MCF 10A (cell line): ENCODE measurements at places on chromosomes 3 and 15.

DNA sequence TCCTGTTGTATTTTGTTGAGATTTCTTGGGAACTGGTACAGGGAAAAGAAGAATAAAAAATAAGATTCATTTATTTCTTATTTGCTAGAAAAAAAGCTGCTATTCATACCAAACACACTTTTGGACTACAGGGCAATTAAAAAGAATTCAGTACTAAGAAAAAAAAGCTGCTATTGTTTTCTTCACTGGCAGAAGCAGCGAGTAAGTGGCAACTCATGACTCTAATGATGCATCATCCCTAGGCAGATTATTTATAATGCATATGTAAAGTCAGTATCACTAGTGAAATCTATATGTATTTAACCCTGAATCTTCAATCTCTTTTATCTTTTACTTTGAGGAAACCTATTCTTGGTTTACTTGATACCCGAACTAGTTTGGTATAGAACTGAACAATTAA is 15.2 kb downstream of the PFN2 start:
- DNase-seq = no peak

GRCh38 chr3:71625676-71626075 is 42.1 kb upstream of the FOXP1 start:
- DNase-seq = no peak

DNA sequence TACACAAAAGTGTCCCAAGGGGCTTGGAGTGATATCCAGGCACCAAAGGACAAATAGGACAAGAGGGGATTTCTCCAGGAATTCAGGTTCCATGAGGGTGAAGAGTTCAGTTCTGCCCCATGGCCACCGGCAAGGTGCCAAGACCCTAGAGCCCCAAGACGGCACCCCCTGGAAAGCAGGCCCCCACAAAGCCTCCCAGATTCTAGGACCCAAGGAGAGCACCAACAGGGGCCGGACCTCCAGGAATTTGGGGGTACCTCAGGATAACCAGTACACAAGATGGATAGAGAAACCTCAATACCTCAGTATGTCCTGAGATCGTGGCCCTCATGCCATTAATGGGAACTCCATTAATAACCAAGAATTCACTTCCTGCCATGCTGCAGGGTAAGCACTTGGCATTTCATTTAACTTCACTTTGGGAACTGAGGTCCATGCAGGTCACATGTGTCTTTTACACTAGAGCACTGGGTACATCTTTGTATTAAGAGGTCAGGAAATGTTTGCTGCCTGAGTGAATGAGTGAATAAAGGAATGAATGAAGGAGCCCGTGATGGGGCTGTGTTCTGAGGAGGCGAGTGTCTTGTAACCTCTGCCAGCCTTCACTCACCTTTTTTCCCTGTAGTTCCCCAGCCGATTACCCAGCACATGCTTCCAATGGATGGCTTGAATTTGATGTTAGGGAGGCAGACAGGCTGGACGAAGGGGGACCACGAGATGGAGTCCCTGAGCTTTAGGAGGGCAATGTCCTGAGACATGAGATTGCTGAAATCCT is 15.5 kb upstream of the PRSS50 start:
- DNase-seq = peak; percentile 19

GRCh38 chr3:37545479-37545878 is 316.2 kb upstream of the CTDSPL start:
- DNase-seq = no peak

DNA sequence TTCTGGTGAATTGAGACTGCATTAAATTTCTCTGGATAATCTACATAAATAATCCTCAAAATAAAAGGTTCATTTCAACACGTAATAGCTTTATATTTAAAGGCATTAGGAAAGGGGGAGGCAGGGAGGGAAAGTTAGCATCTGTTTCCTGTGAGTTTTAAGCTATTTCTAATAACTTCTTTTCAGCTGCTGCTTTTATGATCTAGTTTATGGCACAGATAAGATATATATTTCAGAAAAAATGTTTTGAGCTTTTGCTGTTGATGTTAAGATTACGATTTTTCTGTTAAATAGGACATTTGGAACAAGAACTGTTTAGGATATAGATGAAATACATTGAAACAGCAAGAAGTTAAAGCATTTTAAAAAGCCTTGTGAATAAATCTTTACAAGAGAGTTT is 30.0 kb downstream of the UBE2E1 start:
- no peak for DNase-seq

GRCh38 chr3:101858464-101859030 is 9.2 kb downstream of the NFKBIZ start:
- no peak for DNase-seq

DNA sequence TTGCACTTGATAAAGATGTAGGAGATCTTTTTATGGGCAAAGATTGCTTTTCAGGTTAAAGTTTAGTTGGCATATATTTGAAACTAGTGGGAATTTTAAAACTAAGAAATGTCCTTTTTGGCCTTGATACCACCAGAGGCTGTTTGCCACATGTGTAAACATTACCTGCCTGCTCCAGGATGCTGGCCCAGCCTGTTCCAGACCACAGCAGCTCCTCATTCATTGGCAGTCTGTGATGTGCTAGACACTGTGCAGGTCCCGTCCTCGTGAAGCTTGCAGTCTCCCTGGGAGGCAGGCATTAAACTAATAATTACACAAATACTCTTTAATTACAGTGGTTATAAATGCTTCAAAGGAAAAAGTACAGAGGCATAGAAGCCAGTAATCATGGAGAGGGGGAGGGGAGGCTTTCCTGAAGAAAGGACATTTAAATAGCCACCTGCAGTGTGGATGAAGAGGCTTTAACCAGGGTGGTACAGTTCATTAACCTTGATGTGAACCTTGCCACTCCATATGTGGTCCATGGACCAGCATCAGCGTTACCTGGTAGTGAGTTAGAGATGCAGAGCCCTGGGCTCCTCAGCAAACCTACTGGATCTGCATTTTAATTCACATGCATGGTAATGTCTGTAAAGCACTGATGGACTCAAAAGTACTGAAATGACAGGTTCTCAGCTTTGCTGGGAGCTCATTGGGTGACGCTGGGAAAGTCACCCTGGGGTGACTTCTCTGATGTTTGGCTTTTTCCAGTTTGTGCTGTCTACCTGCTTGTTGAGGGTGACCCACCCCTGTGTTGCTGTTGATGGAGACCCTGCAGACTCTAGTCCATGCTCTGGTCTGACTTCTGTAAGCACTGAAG is 5.3 kb downstream of the ZNF710 start:
- DNase-seq = no peak

- DNase-seq = peak; percentile 94
Measured at GRCh38 chr15:32683906-32684584, 33.8 kb upstream of the GREM1 start.
